Activated CD4-positive, alpha-beta T cell treated with anti-CD3 and anti-CD28 coated beads for 4 hours (primary cell): ENCODE measurements at places on chromosomes 11 and 22.
A peak's percentile ranks its signal among the peaks of the same experiment; 100 is the strongest.

DNA sequence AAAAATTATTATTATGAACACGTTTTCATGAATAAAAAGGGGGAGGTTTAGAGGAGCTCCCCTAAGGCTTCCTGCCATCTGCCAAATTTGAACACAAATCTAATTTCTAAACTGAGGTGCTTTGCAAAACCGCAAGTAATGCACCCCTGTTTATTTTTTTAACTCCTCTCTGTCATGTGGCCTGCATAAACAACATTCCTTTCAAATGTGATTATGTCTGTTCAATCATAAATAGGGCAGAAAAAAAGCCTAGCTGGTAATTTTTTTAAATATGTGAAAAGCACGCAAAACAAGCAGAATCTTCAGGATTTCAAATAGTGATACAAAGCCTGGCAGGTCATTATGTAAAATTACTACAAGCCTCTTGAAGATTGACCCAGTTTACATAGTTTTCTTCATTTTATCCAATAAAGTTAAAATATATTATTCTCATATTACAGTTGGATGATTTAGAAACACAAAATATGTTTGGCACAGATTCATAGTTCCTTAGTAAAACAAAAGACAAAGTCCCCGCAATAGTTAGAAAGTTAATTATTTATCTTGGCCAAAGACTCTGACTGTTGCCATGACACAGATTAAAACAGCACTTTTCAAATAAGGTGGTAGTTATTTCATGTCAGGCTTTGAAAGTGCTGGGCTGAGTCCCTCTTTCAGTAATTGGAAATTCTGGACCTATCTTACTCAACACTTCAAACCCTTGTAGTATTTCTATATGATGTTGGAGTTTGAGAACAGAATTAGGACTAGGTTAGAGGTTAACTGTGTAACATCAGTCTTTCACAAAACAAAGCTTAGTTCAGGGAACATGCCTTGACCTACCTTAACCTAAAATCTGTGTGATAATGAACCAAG lies 200.3 kb upstream of the MPPED2 start:
- no peak for DNase-seq

GRCh38 chr11:117866526-117866925 lies 9.9 kb downstream of the FXYD6 start:
- DNase-seq: no peak

DNA sequence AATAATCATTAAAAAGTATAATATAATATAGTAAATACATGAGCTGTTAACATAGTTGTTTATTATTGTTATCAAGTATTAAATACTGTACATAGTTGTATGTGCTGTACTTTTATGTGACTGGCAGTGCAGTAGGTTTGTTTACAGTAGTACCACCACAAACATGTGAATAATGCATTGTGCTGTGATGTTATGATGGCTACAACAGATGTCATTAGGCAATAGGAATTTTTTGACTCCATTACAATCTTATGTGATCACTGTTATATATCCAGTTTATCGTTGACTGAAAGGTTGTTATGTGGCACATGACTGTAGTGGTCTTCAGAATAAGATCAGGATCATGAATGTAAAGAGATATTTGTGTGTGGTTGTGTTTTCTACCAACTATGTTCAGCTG lies 577.8 kb downstream of the JRKL start:
- no peak for DNase-seq

DNA sequence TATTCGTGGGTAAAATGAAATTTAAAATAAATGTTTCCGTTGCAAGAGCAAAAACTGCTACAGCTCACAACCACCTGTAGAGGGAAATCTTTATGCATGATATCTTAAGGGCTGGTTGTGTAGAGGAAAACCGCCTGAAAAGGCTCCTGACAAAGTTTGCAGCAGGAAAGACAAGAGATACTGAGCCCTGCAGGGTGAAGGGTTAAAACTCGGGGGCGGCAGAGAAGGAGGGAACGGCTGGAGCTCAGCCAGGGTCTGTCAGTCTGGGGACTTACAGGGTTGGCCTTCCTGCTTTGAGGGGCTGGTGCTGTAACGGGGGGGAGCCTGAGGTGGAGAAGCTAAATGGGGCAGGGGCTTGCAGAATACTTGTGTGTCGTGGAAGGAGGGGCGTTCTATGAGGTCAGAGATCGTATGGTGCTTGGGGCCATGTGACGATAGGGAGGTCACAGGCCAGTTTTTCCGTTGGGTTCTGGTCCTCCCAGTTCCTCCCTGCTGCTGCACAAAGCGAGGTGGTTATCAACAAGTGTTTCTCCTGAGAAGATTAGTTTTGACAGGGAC lies 122.9 kb upstream of the HSD17B12 start:
- DNase-seq: no peak

DNA sequence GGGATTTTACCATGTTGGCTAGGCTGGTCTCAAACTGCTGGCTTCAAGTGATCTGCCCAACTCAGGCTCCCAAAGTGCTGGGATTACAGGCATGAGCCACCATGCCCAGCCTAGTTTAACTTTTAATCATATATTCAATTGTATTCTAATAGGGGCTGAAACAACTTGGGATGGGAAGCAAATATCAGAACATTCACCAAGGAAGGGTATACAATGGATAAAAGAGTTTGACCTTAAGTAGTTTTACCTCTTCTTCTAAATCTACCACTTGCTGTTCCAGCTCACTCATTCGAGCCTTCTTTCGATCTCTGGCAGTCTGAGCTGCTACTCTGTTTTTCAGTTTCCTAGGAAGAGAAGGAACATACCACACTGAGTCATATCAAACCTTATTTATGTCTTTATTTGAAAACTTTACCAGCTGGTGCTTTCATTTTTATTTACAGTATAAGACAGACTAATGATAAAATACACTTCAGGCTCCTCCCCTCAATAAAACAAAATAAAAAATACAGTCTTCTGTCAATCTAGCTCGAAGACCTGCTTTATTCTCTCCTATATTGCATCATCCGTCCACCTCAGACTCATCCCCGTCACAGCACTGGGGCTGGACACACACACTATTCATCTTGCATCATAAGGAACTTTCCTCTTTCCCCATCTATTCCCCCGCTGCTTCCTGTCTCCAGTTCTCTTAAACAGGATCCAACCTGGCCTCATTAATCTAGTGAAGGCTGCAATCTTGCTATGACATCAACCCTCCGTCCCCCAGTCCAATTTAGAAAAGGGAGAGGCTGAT lies 1.4 kb downstream of the XBP1 start:
- peak; percentile 32 for DNase-seq

GRCh38 chr22:50529897-50530579 lies at the start of gene TYMP:
Gene TYMP (minus strand): TSS chr22:50530012. CDS start chr22:50529709, 303 bp downstream.
- peak; percentile 61 for DNase-seq

DNA sequence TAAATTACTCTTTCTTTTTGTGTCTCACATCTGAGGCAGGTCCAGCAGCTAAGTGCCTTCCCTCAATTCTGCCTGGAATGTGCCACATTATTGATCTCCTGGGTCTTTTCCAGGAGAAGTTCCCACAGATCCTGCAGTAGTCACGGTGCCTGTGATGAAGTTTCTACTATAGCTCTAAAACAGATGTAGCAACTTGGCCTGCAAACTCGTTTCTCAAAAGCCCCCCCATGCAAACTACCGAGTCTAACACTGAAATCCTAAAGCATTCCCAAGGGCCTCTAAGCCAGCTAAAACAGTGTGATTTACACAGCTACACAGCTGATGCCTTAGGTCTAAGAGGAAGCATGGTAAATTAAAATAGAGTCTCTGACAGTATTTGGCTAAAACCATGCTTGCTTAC lies 54.3 kb downstream of the DDI1 start:
- no peak for DNase-seq

GRCh38 chr22:22351366-22351765 lies 106.8 kb downstream of the VPREB1 start:
- no peak for DNase-seq

DNA sequence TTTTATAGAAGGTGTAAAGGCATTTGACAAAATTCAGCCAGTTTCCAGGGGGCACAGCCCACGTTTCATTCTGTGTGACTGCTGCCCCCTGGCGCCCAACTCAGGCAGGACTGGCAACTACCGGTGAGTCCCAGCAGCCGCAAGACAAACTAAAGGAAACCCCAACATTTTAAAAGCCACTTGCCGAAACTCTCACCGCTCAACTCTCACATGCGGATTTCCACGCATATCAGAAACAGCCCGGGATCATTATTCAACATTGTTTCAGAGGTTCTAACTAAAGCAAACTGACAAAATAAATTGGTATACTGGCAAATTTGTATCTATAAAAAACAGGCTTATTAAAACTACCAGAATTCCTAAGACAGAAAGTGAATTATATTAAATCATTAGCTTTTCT lies 48.2 kb downstream of the MORC2 start:
- peak; percentile 88 for DNase-seq

DNA sequence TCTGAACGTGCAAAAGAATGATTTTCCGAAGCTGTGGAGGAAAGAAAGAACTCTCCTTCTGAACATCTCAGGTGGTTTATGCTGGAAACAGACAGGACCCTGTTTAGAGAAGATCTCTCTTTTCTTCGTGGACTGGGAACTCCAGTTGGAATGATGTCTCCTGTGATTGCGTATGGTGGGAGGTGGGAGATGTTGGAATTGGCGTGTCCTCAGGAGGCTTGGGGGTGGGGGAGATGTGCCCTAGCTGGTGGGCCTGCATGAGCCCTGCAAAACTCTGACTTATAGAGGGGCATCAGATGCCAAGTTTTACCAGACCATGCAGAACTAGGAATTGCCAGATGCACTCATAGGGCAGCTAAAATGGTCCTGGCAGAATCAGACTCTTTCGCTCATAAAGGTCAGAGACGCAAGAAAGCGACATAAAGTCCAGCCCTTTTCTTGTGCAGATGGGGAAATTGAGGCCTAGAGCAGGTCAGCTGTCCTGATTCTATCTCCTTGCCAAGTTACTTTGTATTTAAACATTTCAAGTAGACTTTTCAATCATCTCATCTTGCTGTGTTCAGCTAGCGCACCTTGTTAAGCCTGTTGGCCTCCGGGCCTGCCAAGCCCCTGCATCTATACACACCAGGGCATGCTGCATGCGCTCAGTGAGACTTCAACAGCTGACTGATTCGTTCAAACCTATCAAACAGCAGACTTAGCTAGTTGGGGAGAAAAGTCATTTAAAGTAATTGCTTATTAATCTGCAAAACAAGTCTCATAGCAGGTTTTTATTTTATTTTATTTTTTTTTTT lies 34.2 kb upstream of the EHF start:
- no peak for DNase-seq

DNA sequence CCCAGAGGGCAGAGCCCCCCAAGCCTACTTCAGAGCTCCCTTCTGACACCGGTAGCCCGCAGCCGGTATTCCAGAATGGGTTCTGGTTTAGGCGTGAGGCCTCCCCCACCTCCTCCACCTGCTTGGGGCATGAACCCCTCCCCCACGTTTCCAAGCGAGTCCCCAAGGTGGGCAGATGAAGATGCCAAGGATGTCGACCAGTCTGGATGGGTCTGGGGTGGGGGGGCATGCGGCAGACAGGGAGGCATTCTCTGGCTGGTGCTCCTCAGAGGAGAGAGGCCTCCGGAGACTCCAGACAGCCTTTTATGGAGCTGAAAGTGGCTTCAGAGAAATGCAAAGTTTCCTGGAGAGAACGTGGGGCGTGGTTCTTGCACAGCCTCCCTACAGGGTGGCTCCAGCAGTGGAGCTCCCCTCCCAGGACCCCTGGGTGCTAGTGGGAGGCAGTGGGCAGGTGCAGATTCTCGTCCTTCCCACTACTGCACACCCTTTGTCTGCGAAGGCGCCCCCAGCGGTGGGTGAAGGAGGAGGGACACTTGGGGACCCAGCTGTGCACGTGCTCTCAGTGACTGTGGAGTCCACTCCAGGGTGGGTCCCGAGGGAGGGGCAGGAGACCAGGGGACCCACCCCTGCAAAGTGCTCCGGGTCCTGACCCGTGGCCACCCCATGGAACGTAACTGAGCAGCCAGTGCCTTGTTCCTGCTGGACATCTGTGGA lies 4.2 kb downstream of the CCND1 start:
- DNase-seq: no peak

DNA sequence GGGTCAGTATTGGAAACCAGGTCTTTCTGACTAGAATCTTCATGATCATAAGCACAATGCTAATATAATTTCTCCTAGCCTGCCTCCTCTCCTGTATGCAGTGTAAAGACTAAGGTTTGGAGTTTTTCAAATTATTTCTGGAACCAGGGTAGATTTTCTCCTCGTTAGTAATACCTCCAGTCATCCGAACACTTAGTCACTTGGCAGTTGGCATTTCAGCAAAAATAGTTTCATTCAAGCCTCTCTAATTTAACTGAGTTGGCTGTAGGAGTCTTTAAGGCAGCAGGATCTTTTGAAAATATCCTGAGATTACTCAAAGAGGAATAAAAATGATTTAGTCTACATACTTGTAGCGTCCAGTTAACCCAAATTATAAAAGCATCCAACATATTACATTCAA lies 6.3 kb downstream of the TYR start:
- DNase-seq: no peak

GRCh38 chr22:50027639-50028537 lies 15.3 kb upstream of the IL17REL start:
- DNase-seq: peak; percentile 74

DNA sequence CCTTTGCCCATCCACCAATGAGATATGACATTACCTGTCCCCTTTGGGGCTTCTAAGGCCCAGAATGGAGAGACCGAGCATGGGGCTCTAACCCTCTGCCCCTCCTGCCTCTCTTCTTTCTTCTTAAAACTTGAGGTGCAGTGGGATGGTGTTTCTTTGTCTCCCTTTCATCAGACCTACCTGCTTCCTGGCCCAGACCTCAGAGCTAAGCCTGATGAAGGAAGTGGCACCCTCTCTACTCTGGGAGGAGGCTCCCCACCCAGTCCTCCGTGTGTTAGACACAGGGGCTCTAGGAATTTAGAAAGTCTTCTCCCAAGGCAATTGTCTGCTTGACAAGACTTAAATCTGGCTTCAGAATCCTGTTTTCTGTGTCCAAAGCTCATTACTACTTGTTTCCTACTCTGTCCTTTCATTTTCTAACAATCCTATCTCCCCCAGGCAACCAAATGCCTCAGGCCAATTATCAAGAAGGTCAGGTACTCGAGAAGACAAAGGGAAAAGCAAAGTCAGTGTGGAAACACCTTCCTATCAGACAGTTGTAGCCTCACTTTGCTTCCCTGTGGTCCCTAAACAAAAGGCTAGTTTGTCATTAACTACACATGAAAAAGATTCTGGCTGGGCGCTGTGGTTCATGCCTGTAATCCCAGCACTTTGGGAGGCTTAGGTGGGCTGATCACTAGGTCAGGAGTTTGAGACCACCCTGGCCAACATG lies 20.3 kb upstream of the PARVA start:
- DNase-seq: no peak

- no peak for DNase-seq
Observed at GRCh38 chr11:92920331-92920730, 49.1 kb upstream of the MTNR1B start.
